Omental fat pad (tissue), 4 donors: ENCODE measurements at places on chromosomes 16 and 17.

GRCh38 chr16:12548270-12548983 is 255.3 kb downstream of the CPPED1 start:
- no peak for DNase-seq

GRCh38 chr17:144936-145670 is 7.7 kb downstream of the SCGB1C2 start:
- DNase-seq = no peak

- no peak for DNase-seq
Observed at GRCh38 chr16:50209546-50210265, 56.6 kb downstream of the TENT4B start.

DNA sequence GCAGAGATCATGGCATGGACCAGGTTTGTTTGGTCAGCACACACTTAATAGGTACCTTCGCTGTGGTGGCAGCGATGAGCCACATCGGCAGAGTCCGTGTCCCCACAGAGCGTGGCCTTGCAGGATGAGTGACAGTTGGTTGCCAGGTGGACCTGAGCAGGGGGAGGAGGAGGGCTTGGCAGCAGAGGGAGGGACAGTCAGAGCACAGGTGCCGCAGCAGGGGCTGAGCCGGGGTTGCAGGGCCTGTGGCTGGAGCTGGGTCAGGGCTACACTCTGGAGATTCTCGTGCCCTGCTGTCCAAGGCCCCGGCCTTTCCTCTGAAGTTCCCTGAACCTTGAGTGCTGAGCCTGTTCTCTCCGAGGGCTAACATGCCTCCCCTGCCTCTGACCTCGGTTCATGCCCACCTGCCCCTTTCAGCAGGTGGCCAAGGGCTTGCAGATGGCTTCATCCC is 24.8 kb downstream of the POLR3E start:
- DNase-seq = no peak

DNA sequence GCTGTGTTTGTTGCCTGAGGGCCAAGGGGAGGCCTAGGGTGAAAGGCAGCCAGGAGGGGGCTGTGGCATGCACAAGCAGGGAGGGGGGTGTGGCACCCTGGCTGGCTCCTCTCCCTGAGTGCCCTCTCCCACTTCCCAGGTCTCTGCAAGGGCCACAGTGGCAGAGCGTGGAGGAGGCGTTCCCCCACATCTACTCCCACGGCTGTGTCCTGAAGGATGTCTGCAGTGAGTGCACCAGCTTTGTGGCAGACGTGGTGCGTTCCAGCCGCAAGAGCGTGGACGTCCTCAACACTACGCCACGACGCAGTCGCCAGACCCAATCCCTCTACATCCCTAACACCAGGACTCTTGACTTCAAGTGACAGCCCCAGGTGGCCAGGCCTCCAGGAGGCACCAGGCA is 3.5 kb upstream of the TCF25 start:
- DNase-seq = no peak

DNA sequence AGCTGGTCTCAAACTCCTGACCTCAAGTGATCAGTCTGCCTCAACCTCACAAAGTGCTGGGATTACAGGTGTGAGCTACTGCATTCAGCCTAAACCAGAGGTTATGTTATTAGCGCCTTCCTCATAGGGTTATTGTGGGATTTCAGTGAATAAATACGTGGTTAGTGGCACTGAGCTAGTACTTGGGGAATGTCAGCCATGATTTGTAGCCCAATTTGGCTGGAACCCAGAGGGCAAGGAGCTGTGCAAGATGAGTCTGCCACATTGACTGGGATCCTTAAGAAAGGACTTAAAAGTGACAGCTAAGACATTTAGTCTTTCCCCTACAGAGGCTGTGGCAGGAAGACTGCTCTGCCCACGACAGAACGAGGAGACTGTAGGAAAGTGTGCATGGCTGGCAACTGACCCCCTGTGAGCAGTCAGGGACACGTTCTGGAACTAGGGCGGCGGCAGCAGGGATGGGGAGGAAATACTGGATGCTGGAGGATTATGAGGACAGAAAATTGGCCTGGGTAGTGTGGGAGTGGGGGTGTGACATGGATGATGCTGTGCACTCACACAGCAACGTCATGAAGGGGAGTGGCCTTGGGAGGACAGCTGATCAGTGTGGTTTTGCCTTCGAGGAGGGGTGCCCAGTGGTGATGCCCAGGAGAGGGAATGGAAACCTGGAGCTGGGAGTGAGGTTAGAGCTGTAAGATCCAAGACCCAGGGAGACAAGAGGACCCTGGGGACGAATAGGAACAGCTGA is 14.6 kb downstream of the ATP5PD start:
- peak; percentile 66 for DNase-seq

GRCh38 chr16:75379339-75379738 is 54.0 kb downstream of the CFDP1 start:
- no peak for DNase-seq
